Psoas muscle (tissue), 8 donors: ENCODE measurements at places on chromosomes 1 and 21.

- H3K27ac ChIP-seq: no peak overlapping the region
- no peaks in the 10 kb centered on the region for H3K4me1 ChIP-seq
- H3K36me3 ChIP-seq: no peaks in the 10 kb centered on the region
- H3K27me3 ChIP-seq: peaks cover 9% of the 10 kb centered on the region
- H3K4me3 ChIP-seq: no peak overlapping the region
- DNase-seq: no peak
These were observed 106.5 kb downstream of the GRIK3 start for GRCh38 chr1:36927826-36928225.

DNA sequence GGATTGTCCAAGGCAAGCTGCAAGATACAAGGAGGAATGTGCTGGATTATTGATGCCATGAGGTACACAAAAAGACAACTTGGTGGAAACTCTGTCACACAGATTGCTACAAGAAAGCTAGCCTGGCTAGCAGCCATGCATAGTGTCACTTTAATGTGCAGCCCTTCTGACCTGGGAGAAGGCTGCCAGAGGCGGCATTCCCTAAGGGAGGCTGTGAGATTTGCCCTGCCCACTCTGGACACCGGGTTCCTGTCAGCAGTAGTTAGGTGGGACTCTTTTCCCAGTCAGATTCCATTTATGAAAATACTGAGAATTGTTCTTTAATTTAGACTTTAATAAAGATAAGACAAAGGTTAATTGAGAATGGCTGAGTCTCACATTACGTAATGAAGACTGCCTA, 47.8 kb upstream of the SYT6 start:
- no peak overlapping the region for H3K27ac ChIP-seq
- no peaks in the 10 kb centered on the region for H3K27me3 ChIP-seq
- H3K4me1 ChIP-seq: no peaks in the 10 kb centered on the region
- H3K36me3 ChIP-seq: no peaks in the 10 kb centered on the region
- DNase-seq: no peak
- no peak overlapping the region for H3K4me3 ChIP-seq

DNA sequence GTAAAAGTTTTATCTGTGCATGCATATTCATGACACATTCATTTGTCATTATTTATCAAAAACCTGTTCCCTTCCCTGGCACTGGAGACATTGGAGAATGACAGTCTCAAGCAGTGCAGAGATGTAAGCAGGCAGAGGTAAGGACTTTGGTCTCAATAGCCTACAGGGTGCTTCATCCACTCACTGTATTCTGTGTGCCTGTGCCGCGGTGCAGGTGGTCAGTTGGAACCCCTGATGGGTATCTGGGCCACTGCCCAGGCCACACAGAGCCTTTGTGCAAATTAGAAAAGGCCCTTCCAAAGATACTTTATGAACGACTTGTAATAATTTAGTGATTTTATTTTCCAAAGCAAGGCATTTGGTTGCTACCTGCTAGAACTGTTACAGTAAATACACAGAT, 44.0 kb downstream of the CDC42 start:
- H3K4me3 ChIP-seq: no peak overlapping the region
- peaks cover 77% of the 10 kb centered on the region for H3K36me3 ChIP-seq
- no peak for DNase-seq
- H3K27ac ChIP-seq: no peak overlapping the region
- no peaks in the 10 kb centered on the region for H3K27me3 ChIP-seq

- peaks cover 91% of the 10 kb centered on the region for H3K36me3 ChIP-seq
- H3K27me3 ChIP-seq: no peaks in the 10 kb centered on the region
- no peak for DNase-seq
- peak overlapping the region; percentile 46 for H3K27ac ChIP-seq
- no peak overlapping the region for H3K4me3 ChIP-seq
These were observed 60.4 kb downstream of the CAPN2 start for GRCh38 chr1:223772771-223773160.

GRCh38 chr1:23772049-23772853, 6.0 kb upstream of the PITHD1 start:
- no peak overlapping the region for H3K27ac ChIP-seq
- H3K4me1 ChIP-seq: peaks cover 16% of the 10 kb centered on the region
- H3K36me3 ChIP-seq: peaks cover 5% of the 10 kb centered on the region

GRCh38 chr1:10614377-10615225, 139.9 kb downstream of the PEX14 start:
- H3K27ac ChIP-seq: no peak overlapping the region
- H3K36me3 ChIP-seq: no peaks in the 10 kb centered on the region
- H3K4me1 ChIP-seq: peaks cover 12% of the 10 kb centered on the region
- H3K27me3 ChIP-seq: no peaks in the 10 kb centered on the region
